ENCODE measurements at places on chromosomes 5 and 9.

GRCh38 chr5:60724126-60724525 is 24.2 kb upstream of the DEPDC1B start:
- DNase-seq = no peak

DNA sequence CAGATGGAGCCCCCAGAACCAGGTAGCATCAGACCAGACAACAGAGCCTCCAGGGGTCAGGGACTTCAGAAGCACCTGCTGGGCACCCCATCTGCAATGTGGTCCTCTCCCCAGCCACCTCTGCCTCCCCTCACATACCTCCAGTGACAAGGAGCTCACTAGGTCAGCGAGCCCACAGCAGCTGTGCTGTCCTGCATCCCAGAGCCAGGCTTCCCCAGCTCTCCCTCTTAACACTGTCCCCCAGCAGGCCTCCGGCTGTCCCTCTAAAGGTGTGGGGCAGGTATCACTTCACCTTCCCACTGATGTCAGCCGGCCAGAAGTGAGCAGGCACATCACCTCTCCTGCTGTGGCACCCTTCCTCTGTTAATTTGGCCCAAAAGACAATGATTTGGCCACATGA is 83.6 kb downstream of the LMX1B start:
- no peak for DNase-seq

GRCh38 chr5:27473307-27474046 is 435.1 kb upstream of the CDH9 start:
- no peak for DNase-seq

DNA sequence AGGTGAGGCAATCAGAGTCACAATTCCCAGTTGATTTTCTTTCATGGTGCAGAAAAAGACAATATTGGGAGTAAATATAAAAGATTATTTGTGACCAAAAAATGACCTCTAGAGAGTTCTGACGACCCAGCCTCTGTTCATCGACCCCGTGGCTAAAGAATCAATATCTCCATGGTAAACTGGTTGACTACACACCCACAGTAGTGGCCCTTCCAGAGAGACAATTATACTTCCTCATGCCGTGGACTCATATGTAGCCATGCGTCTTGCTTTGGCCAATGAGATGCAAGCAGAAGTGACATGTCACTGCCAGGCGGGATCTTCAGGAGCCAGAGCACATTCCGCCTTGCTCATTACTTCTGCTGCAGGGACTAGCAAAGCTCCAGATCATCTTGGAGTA is 163.3 kb upstream of the RAD23B start:
- no peak for DNase-seq

DNA sequence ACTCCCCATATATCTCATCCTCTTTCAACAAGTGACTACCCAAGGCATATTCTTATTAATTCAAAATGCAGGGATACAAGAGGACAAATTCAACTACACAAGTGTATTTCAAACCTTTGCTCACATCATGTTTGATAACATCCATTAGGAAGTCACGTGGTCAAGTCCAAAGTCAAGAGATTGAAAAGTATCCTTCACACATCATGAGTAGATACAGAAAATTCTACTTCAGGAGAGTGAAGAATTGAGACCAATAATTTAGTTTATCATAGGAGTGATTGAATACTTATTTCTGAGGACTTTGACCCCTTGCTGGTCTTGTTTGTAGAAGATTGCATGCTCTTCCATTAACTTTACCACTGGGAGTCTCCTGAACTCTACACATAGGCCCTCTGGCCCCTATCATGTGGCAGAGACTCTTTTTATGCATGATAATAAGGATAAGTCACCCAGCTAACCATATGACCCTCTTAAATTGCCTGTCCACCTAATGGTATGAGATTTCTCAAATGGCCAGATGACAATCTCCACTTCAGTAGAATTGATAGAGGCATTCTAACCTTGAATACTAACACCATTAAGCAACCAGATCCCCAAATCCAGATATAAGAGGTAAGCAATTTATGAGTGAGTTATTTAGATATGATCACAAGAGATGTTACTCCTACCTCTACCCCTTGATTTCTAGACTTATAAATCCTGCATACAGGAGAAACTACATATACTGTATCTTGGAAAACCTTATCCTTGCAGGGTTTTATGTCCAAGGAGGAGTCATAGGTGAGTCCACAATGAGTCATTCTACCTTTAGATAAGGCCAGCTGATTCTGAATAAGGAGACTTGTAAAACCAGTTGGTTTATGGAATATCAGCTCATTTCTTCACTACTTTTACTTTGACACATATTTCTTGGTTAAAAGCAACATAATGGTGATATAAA is 26.6 kb upstream of the SLC46A2 start:
- DNase-seq = no peak

- DNase-seq = no peak
Measured at GRCh38 chr9:105198023-105198422, 46.4 kb upstream of the SLC44A1 start.

DNA sequence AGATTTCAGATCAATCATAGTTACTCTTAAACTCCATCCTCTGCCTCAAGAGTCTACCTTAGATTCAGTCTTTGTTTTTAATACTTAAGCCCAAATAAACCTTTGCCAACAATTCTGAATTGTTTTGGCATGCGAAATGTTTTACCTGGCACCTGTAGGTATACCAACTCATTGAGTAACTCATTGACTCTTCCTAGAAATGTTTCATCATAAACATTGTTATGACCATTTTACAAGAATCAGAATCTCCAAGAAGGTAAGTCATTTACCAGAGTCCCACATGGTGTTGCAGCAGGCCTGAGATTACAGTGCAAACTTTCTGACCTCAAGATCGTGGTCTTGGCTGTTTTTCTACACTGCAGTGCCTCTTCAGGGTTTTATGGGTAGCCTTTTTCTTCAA is 750.4 kb downstream of the BRINP1 start:
- no peak for DNase-seq

GRCh38 chr5:77590347-77590746 is 48.2 kb downstream of the OTP start:
- no peak for DNase-seq
